NCI-H1092 (cell line): ENCODE measurements at places on chromosomes 5 and 9.

DNA sequence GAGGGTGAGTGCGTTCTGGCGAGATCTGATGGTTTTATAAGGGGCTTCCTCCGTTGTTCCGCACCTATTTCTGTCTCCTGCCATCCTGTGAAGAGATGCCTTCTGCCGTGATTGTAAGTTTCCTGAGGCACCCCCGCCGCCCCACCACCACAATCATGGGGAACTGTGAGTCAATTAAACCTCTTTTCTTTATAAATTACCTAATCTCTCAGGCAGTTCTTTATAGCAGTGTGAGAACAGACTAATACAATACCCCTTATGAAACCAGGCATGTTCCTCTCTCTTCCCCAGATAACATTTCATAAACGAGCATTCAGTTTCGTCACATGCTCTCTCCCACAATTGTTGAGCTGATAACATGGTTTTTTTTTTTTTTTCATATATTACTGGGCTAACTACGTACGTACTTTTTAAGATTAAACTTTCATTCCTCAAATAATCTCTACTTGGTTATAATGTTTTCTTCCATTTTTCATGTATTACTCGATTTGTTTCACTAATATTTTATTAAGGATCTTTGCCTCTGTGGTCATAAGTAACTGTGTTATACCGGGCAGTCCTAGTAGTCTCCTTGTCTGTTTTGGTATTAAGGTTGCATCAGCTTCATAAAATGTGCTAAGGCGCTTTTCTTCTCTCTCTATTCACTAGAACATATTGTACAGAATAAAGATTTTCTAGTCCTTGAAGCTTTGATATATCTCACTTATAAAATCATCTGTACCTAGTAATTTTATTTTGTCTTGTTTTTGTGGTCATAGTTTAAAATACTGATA is 64.9 kb upstream of the MVB12B start:
- DNase-seq, result no peak

DNA sequence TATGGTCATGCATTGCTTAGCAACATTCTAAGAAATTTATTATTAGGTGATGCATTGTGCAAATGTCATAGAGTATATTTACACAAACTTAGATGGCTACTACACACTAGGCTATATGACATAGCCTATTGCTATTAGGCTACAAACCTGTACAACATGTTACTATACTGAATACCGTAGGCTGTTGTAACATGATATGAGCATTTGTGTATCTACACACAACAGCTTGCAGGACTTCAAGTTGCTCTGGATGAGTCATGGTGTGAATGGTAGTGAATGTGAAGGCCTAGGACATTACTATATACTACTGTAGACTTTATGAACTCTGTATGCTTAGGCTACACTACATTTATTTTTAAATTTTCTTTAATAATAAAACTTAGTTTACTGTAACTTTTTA is 107.2 kb upstream of the MAMDC2 start:
- DNase-seq, result no peak

DNA sequence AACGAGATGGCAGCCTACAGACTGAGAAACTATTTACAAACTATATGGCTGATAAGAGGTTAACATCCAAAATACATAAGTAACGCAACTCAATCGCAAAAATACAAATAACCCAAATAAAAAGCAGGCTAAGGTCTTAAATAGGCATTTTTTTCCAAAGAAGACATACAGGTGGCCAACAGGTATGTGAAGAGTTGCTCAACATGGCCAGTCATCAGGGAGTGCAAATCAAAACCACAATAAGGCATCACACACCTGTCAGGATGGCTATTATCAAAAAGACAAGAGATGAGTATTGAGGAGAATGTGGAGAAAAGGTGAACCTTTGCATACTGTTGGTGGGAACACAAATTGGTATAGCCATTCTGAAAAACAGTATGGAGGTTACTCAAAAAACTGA is 73.5 kb downstream of the CAMSAP1 start:
- no peak for DNase-seq

- DNase-seq, result no peak
Measured at GRCh38 chr9:94805585-94805984, 79.1 kb downstream of the AOPEP start.

- no peak for DNase-seq
Measured at GRCh38 chr9:91098203-91098850, 263.4 kb downstream of the AUH start.

GRCh38 chr5:140287801-140288521 is 14.9 kb downstream of the PFDN1 start:
- DNase-seq, result no peak

DNA sequence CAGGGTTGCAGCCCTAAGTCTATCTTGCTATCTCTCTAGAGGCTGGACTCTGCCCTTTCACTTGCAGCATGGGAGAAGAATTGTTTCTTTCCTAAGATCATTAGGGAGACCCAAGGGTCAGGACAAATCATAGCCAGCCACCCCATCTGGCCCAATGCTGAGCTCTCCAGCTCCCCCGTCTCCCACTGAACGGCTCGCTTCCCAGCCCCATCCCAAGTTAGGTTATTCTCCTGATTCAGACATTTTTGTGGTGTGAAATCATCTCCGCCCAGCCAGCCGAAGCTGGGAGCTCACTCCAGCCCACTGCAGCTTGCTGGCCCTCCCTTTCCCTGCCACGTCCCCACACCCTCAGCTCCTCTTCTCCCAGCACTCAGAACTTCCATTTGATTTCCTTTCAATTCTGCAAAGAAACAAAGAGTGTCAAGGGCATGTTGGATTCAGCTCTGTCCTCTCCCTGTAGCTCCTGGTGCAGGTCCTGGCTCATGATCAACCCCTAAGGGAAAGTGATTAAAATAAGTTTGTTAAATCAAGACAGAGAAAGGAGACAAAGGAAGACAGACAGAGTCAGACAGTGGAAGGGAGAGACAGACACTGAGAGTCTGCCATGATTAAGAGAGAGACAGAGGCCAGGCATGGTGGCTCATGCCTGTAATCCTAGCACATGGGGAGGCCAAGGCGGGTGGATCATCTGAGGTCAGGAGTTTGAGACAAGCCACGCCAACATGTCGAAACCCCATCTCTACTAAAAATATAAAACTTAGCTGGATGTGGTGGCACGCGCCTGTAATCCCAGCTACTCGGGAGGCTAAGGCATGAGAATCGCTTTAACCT is 12.6 kb upstream of the SPARC start:
- no peak for DNase-seq

DNA sequence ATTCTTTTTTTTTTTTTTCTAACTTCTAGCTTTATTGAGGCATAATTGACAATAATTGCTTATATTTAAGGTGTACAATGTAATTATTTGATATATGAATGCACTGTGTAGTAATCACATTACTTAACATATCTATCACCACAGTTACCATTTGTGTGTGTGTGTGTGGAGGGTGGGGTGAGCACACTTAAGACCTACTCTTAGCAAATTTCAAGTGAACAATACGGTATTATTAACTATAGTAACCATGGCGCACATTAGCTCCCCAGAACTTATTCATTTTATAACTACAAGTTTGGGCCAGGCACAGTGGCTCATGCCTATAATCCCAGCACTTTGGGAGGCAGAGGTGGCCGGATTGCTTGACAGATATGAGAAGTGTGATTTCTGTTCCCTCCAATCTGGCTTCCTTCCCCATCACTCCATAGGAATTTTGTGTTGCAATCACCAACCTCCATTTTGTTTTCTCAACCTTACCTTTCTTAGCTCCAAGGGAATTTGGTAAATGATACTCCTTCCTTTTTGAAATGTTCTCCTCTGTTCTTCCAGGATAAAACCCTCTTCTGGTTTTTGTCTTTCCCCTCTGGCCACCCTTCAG is 14.9 kb downstream of the TXN start:
- no peak for DNase-seq

GRCh38 chr5:91178461-91178860 is 204.7 kb downstream of the ARRDC3 start:
- DNase-seq, result no peak

DNA sequence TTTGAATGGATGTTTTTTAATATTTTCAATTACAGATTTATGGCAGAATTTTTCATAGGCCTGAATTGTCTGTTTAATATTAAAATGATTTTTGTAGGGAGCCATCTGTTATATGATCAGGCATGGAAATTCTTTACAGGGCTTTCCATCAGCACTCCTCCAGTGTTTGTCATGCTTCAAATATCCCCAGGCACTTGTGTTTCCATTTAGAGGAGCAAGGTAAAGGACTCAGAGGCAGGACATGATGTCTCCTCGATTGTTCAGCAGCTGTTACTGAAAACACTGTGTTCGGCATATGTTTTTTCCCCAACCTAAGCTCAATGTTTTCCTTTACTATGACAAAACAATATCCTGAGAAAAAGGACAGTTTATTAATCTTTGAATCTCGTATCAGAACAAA is 172.3 kb upstream of the RFX3 start:
- DNase-seq, result peak; percentile 5

DNA sequence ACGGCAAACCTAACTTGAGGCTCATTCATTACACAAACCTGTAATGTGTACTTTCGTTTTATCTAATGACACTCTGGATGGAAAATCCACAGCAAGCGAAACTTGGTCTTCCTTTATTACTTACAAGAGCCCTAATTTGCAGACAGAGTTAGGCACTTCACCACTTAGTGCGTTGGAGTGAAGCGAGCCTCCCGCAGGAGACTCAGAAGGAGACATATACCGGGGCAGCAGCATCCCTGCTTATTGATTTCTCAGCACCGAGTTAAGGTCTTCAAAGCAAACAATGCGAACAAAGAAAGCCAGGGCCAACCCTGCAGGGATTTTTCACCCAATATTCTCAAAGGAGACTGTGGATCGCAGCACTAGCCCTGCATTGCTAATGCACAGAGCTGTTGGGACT is 28.6 kb downstream of the LSM11 start:
- DNase-seq, result no peak

- DNase-seq, result peak; percentile 38
Measured at GRCh38 chr5:50958852-50959457, 292.5 kb downstream of the PARP8 start.

- peak; percentile 91 for DNase-seq
Measured at GRCh38 chr9:101443364-101443771, 7.8 kb upstream of the ALDOB start.

DNA sequence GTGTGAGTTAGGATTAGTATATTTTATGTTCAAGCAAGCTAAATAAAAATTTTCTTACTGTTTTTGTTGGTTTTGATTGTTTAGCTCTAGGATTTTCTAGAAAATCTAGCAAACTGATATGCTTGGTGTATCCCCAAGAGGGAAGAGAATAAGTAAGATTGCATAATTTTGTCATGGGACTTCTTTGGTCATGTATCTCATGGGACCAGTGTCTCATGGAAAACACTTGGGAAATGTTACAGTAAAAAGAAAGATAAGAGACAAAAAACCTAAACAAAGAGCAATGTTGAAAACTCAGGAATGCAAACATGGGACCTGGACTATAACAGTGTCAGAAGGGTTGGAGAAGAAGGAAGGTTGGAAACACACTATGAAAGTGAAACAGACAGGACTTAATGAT is 119.4 kb downstream of the TLR4 start:
- DNase-seq, result no peak

- DNase-seq, result no peak
Measured at GRCh38 chr9:136707011-136707410, 5.4 kb upstream of the DIPK1B start.

GRCh38 chr5:174247301-174247700 is 201.8 kb downstream of the NSG2 start:
- DNase-seq, result no peak

DNA sequence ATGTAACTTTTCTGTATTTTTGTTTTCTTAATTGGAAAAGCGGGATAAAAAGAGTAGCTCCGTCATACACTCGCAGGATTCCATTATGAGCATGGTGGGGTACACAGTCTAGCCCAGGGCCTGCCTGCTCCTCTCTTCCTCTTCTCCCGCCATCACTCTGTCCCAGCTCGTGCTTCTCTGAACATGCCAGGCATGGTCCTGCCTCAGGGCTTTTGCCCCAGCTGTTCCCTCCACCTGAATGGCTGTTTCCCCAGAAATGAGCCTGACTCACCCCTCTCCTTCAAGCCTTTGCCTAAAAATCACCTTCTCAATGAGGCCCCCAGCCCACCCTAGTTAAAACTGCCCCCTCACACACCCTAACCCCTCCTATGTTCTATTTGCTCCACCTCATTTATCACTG is 4.5 kb downstream of the CORO2A start:
- no peak for DNase-seq

- DNase-seq, result no peak
Measured at GRCh38 chr5:72140711-72141110, 33.4 kb downstream of the MAP1B start.

DNA sequence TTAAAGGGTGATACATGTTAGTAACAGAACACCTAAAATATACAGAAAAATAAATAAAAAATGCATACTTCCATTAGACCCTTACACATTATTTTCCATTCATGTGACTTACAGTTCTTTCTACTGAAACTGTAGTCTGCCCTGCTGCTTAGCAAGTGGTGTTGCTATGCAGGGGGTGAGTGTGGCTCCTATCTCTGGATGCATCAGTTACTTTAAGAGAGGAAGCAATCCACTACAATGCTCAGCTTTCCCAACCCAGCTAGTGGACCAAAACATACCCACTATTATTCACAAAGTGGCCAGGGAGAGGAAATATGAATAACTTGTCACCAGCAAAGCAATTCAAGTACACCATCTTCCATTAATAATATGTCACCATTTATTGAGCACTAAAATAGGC is 121.8 kb downstream of the DOCK2 start:
- no peak for DNase-seq

DNA sequence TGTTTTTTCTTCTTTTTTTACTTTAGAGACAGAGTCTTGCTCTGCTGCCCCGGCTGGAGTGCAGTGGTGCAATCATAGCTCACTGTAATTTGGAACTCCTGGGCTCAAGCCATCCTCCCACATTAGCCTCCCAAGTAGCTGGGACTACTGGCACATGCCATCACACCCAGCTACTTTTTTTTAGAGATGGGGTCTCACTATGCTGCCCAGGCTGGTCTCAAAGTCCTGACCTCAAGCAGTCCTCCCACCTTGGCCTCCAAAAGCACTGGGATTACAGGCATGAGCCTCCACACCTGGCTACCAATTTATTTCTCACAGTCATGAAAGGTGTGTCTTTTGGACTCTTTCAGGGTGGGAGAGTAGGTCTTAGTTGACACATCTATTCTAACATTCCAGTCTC is 83.0 kb upstream of the FAM120A start:
- no peak for DNase-seq

DNA sequence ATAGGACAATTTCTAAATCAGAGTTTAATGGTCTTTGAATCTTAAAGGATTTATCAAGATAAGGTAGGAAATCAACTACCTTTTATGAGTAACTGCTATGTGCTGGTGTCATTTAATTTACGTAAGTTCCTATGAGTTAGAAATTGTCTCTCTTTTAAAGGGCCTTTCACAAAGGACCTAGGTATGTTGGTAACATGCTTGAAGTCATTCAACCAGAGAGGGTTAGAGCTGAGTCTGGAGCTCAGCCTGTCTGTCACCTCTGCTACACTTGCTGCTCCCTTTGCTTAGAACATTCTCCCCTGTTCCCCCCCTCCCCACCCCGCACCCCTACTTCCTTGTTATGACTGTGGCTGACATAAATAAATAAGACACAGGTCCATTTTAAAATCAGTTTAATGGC is 190.3 kb upstream of the SEMA6A start:
- no peak for DNase-seq

- no peak for DNase-seq
Measured at GRCh38 chr5:72441862-72442540, 65.2 kb downstream of the ZNF366 start.
